ENCODE measurements at places on chromosomes 12 and 14. TPM values are rescaled to one million over a fixed set of nuclear protein-coding genes. Genes with fewer than 3 reads are reported as not detected.

Gene LRRK2
- polyA plus RNA-seq: 0.26 TPM

Gene SDS
- polyA plus RNA-seq: not detected

Gene PRKD1
- 0.32 TPM for polyA plus RNA-seq

Gene BLOC1S1
- 68.2 TPM for polyA plus RNA-seq

Gene OR4K14
- not detected for polyA plus RNA-seq

Gene OR4Q2
- polyA plus RNA-seq: not detected

Gene GPX2
- polyA plus RNA-seq: 47.0 TPM

Gene PTPN21
- polyA plus RNA-seq: 7.4 TPM

Gene KLRC3
- polyA plus RNA-seq: not detected

Gene TAS2R30
- polyA plus RNA-seq: 0.03 TPM

Gene SRRM4
- not detected for polyA plus RNA-seq

Gene LMNTD1
- 0.42 TPM for polyA plus RNA-seq

Gene RFLNA
- 1.1 TPM for polyA plus RNA-seq

Gene OSGEP
- 36.6 TPM for polyA plus RNA-seq

Gene EGLN3
- 9.3 TPM for polyA plus RNA-seq

Gene LRRC10
- not detected for polyA plus RNA-seq

Gene C14orf132
- 0.53 TPM for polyA plus RNA-seq
